Aortic smooth muscle cell (primary cell): ENCODE measurements at places on chromosomes 1 and 21. TPM values are rescaled to one million over a fixed set of nuclear protein-coding genes. Genes with fewer than 3 reads are reported as not detected.

The MAP1LC3C gene
- total RNA-seq, result 0.13 TPM in 1 of 2 replicates, not detected in the other

The AHDC1 gene
- total RNA-seq, result 7.5 and 10.0 TPM in 2 replicates

The SPATC1L gene
- 3.8 and 4.7 TPM in 2 replicates for total RNA-seq

The CATSPERE gene
- total RNA-seq, result 0.62 and 1.5 TPM in 2 replicates

The CFH gene
- total RNA-seq, result 285 and 426 TPM in 2 replicates

The SETDB1 gene
- 25.8 and 32.0 TPM in 2 replicates for total RNA-seq

The LCE1D gene
- not detected in 2 replicates for total RNA-seq

The MX2 gene
- total RNA-seq, result 0.44 and 0.92 TPM in 2 replicates

The APOBEC4 gene
- 0.06 TPM in 1 of 2 replicates, not detected in the other for total RNA-seq

The KRTAP21-2 gene
- not detected in 2 replicates for total RNA-seq

The MAGI3 gene
- 10.0 and 12.4 TPM in 2 replicates for total RNA-seq

The CLCA4 gene
- total RNA-seq, result 0.40 TPM in 1 of 2 replicates, not detected in the other

The DESI2 gene
- 34.3 and 42.2 TPM in 2 replicates for total RNA-seq

The IL24 gene
- not detected in 2 replicates for total RNA-seq

The GNG4 gene
- not detected in 2 replicates for total RNA-seq

The S100PBP gene
- total RNA-seq, result 32.9 and 51.2 TPM in 2 replicates

The NPL gene
- total RNA-seq, result 3.0 and 3.2 TPM in 2 replicates

The ENTREP3 gene
- 4.8 and 6.8 TPM in 2 replicates for total RNA-seq

The U2AF1 gene
- 15.2 and 21.5 TPM in 2 replicates for total RNA-seq

The GJA5 gene
- total RNA-seq, result 0.31 and 1.5 TPM in 2 replicates

The LORICRIN gene
- not detected in 2 replicates for total RNA-seq

The PCP4 gene
- not detected in 2 replicates for total RNA-seq

The CELA3A gene
- total RNA-seq, result not detected in 2 replicates

The TAL1 gene
- 0.31 and 0.66 TPM in 2 replicates for total RNA-seq

The PSMD4 gene
- total RNA-seq, result 243 and 269 TPM in 2 replicates

The MAEL gene
- total RNA-seq, result not detected in 2 replicates

The EPHX1 gene
- total RNA-seq, result 16.6 and 28.0 TPM in 2 replicates

The C1QTNF12 gene
- 0.40 and 0.75 TPM in 2 replicates for total RNA-seq

The LCE1B gene
- total RNA-seq, result not detected in 2 replicates

The OR2T33 gene
- not detected in 2 replicates for total RNA-seq

The MCOLN2 gene
- total RNA-seq, result 2.6 and 4.6 TPM in 2 replicates

The HSF2BP gene
- 1.1 and 1.2 TPM in 2 replicates for total RNA-seq

The S100A7 gene
- not detected in 2 replicates for total RNA-seq

The PRELP gene
- 1.1 and 2.7 TPM in 2 replicates for total RNA-seq

The OR2L8 gene
- total RNA-seq, result not detected in 2 replicates

The KPRP gene
- total RNA-seq, result not detected in 2 replicates

The TMEM125 gene
- total RNA-seq, result not detected in 2 replicates

The LCE1F gene
- total RNA-seq, result not detected in 2 replicates

The BLACAT1 gene
- total RNA-seq, result not detected in 2 replicates

The NR5A2 gene
- total RNA-seq, result 0.12 and 0.13 TPM in 2 replicates

The IL19 gene
- total RNA-seq, result not detected in 2 replicates

The WNT3A gene
- not detected in 2 replicates for total RNA-seq

The ZYG11A gene
- 0.06 and 0.13 TPM in 2 replicates for total RNA-seq

The TMEM167B gene
- total RNA-seq, result 36.2 and 37.2 TPM in 2 replicates
